NAMALWA (cell line): ENCODE measurements at places on chromosomes 5 and 9.

DNA sequence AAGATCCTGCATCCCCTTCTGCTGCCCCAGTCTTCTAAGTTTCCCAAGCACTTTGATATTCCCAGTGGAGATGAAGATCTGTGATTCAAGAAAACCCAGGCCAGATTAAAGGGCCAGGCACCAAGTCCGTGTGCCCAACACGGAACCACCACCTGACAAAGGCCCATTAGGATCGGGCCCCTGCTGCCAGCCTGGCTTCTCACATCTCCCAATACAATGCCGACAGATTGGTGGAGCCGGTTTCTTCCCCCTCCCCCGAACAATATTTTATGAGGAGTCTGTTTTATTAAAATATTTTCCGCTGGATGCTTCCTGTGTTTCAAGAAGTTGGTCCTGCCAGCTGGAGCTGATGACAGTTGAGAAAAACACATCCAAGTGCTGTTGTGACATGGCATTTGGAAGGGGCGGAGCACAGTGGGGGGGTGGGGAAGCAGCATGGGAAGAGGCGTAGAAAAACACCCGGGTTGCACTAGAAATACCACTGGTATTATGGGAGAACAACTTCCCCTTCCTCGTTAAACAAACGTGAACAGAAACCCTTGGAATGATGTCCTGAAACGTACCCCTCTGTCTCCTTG is 45.0 kb downstream of the CRB2 start:
- no peak for DNase-seq

DNA sequence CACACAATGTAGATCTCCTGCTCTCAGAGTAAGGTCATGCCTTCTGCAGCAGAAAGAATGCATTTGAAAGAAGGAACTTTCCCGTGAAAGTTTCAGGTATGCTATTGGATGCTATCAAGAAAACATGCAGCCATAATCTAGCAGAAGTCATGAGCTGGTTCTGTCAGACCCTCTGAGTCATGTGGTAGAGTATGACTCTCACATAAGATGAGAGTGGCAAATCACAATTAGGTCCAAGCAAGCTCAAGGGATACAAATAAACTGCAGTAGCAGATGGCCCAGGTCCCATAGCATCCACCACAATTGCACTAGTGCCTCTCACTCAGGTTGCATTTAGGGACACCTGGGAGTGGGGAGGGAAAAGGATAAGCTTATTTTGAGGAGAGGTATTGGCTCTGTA is 292.8 kb downstream of the ASTN2 start:
- no peak for DNase-seq

DNA sequence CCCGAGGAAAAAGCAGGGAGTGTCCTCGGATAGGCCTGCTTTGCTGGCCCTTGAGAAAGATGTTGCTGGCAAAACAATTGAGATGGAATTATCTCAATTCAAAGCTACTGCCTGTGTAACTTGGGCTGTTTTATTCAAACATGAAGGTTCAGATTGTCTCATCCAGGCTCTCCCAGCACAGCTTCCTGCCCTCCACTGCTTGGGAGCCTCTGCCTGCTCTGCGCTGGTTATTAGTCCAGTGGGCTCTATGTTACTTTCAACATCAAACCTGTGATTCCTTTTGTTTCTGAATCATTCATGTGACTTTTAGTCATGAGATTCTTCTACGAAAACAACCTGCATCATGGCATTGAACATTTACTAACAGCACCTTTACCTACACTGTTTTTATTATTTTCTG is 123.2 kb downstream of the SNCAIP start:
- no peak for DNase-seq

DNA sequence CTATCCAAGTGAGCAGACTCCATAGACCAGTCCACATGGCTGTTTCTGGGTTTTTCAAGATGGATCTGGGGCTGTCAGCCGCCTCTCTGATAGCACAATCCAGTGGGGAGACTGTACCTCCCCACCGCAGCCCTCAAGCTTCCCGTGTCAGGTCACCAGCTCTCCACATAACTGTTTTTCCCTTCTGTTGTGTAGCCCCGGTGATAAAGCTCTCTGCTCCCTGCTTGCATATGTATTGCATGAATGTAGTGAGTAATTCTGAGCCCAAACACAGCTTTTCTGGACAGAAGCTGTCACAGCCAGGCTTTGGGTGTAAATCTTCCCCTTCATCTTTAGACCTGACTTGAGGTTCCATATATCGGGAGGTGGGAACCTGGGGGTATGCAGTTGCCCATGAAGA is 23.1 kb upstream of the CFAP157 start:
- DNase-seq: no peak

GRCh38 chr5:6475626-6476312 is 27.1 kb downstream of the UBE2QL1 start:
- peak; percentile 27 for DNase-seq

GRCh38 chr9:98185611-98186171 is 6.7 kb downstream of the CORO2A start:
- DNase-seq: no peak

- no peak for DNase-seq
These were observed 59.6 kb upstream of the NFIL3 start for GRCh38 chr9:91483189-91483691.

GRCh38 chr9:33464045-33464636 is 9.6 kb downstream of the NOL6 start:
- DNase-seq: no peak

DNA sequence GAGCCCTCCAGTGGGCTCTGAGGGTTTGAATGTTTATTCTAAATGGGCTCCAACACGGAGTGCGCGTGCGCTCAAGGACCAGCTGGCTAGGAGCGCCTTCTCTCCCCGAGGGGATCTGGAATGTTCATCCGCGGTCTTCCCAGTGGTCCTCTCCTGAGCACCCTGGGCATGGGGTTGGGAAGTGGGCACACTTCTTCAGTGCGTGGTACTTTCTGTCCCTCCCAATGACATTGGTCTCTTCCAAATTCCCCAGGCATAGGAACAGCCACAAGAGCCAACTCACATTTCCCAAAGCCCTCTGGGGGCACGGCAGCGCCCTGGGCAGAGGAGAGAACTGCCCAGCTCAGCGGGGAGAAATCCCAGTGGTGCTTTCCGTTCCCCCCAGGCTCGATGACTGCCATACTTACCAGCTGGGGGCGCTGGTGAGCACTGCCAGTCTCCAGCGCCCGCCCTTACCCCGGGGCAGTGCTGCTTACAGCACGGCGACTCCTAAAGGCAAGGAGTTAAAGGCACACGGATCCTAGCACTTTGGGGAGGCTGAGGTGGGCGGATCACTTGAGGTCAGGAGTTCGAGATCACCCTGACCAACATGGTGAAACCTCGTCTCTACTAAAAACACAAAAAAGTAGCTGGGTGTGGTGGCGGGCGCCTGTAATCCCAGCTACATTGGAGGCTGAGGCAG is 29.9 kb upstream of the OBP2B start:
- DNase-seq: peak; percentile 25

DNA sequence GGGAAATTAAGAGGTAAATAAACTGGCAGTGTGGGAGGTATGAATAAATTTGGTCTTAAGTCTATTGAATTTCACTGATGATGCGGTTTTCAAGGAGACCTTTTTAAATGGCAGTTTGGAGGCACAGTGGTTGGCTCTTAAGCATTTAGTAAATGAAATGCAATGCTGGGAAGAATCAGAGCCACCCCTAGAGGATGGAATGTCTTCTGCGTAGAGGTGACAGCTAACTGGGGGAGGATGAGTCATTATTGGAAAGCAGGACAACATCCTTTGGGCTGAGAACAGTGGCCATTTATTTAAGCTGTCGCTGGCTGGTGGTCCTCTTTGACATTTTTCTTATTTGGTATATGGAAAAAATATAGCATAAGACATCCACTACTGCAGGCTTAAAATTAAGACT is 163.2 kb downstream of the SH3GL2 start:
- no peak for DNase-seq

DNA sequence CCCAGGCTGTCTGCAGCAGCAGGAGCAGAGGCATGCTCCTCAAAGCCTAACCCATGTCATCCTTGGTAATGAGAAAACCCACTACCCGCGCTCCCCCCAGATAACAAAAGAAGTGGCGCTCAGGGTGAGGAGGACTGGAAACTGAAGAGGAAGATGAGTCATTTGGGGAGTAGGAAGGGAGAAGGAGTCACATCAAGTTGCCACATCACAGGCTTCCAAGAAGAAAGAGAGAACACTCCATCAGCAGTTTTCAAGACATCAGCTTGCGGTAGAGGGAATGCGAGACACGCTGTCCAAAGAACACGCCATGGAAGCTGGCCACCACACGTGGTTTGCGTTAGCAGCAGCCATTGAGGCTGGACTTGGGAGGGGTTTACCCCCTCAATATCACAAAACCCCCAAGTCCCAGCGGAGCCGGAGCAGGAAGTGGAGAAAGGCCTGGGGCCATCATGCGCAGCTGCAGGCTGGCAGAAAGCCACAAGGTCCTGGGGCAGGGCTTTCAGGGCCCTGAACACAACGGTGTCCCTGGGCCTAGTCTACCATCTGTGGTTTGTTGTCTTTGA is 41.5 kb downstream of the SH3PXD2B start:
- DNase-seq: no peak

- no peak for DNase-seq
These were observed 128.8 kb downstream of the SLC24A2 start for GRCh38 chr9:19660019-19660418.

- no peak for DNase-seq
These were observed 26.5 kb downstream of the NANS start for GRCh38 chr9:98083061-98083501.

DNA sequence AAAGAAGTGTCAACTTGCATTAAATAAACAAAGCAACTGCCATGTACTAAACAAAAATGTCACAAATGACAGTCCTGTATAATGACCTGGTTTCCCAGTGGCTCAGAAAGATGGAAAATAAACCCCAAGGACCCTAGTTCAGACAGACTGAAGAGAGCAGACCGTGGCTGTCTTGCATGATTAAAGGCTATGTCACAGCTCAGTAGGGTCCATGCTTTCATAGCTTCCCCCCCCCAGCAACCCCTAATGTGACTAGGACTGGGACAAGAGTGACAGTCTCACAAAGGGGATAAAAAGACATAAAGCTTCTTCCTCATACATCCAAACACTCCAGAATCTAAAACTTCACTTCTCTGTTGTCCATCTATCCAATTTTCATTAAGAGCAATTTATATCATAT is 113.6 kb downstream of the NR6A1 start:
- DNase-seq: peak; percentile 16

DNA sequence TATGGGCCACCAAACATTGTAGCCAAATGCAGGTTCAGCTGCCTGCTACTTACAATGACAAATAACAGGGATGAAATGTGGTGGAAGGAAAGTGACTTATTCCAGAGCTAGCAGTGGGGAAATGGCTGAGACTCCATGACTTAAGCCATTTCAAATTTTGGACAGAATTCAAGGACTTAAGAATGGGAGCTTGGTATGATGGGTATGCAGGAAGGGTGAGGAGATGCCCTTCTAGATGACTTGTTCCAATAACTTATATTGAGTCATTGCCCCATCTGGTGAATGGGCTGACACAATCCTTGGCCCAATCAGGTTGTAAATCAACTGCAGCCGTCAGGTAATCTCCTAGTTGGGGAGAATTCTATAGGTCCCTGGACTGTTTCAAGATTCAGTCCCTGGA is 230.7 kb upstream of the SGCD start:
- no peak for DNase-seq

DNA sequence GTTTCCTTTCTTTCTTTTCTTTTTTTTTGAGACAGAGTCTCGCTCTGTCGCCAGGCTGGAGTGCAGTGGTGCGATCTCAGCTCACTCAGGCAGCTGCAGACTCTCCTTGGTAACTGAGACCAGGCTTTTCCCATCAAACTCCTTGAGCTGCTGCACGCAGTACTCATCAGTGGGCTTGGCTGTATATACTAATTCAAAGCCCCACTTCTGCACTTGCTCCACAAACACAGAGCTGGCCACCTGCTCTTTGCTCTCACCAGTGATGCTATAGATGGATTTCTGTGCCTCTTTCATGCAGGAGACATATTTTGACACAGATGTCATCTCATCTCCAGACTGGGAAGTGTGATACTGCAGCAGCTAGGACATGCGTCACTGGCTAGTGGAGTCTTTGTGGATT is 252.7 kb downstream of the AP3B1 start:
- DNase-seq: no peak

GRCh38 chr5:82512025-82512424 is 233.9 kb upstream of the RPS23 start:
- no peak for DNase-seq

- DNase-seq: peak; percentile 60
These were observed 26.0 kb downstream of the SKP2 start for GRCh38 chr5:36177715-36178523.

- no peak for DNase-seq
These were observed 90.0 kb downstream of the SEMA6A start for GRCh38 chr5:116484645-116485044.

DNA sequence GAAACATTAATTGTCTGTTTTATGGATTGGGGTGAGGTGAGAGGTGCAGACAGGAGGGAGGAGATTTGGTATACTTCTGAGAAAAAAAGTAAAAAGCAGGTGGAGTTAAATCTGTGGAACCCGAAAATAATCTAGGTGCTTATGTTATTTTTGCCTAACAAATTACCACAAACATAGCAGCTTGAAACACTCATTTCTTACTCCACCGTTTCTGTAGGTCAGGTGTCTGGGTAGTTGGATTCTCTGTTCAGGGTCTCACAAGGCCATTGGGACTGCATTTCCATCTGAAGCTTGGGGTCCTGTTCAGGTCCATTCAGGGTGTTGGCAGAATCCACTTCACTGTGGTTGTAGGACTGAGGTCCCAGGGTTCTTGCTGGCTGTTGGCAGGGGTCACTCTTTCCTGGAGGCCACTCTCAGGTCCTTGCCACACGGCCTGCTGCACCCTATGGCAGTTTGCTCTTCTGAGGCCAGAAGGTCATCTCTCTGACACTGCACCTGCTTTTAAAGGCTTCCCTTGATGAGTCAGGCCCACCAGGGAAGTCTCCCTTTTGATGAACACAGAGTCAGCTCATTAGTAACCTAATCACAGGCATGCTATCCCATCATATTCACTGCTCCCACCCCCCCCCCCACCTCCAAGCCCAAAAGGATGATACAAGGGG is 82.2 kb downstream of the TRIO start:
- no peak for DNase-seq

DNA sequence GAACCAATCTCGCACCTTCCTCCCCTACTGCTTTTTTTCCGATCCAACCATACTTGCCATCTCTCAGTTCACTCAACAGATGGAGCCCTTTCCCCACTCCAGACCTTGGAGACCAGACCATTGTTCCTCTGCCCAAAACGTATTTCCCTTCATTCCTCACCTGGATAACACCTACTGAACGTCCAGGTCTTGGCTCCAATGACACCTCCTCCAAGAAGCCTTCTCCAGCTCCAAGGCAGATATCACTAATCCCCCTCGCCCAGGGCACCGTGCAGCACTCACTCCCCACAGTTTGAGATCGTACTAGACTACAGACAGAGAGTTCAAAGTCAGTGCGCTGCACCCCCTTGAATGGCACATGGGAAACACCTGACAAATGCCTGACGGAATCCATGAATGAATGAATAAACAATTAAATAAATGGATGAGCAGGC is 47.1 kb upstream of the AKNA start:
- DNase-seq: peak; percentile 47

- DNase-seq: no peak
These were observed 63.9 kb downstream of the SAXO1 start for GRCh38 chr9:18969128-18969527.

- DNase-seq: no peak
These were observed 13.8 kb downstream of the WHRN start for GRCh38 chr9:114491430-114492003.

- DNase-seq: no peak
These were observed 118.9 kb downstream of the NR6A1 start for GRCh38 chr9:124652203-124652602.

GRCh38 chr9:120737416-120738165 is 23.3 kb upstream of the MEGF9 start:
- DNase-seq: no peak

GRCh38 chr5:103513701-103514100 is 48.9 kb downstream of the NUDT12 start:
- no peak for DNase-seq
